ENCODE measurements at places on chromosomes 12 and 14.

- no peak for DNase-seq
Observed at GRCh38 chr12:131565267-131566015, 145.4 kb upstream of the SFSWAP start.

GRCh38 chr14:51682411-51682810 lies 30.7 kb downstream of the FRMD6 start:
- no peak for DNase-seq

DNA sequence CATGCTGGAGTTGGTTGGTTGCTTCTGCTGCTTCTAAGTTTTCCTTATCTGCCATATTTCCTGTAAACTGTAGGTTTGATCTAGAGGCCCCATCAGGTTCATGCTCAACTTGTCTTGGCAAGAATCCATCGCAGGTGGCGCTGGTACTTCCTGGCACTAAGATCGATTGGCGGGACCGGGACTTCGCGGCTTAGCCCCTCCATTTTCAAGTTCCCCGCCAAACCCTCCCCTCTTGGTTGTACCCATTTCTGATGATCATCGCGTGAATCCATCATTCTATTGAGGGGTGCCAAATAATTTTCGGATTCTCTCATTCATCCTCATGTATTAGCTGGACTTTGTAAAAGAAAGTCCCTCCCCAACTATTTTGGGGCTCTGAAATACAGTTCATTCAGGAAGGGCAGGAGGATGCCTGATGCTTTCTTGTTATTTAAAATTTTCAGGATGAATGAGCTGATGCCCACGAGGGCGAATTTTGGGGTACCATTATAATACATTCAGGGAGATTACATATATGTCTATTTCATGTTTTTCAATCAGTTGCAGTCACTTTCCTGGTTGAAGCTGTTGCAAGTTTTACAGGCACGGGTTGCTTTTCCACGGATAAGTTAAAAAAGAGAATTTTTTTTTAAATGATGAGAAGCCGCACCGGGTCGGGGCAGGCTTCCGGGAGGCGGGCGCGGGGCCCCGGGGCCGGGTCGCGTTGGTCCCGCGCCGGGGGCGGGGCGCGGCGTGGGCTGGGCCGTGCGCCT lies 395 bp upstream of the BRI3BP start:
- peak; percentile 87 for DNase-seq

DNA sequence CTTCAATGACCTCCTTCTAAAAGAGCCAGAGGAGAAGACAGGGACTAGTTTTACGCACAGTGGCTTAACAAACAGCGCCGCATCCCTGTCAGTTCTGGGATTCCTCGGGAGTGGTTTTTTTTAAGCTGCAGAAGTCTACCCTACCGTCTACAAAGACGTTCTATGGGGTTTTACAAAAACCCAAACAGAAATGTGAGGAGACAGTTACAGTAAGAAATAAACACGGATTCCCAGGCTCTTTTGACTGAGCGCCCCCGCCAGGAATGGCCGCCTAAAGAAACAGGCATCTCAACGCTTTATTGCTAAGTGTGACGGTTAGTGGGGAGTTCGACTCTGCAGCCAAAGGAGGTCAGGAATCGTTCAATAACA lies 484 bp downstream of the ALKBH1 start:
- DNase-seq, result peak; percentile 31

- DNase-seq, result no peak
Observed at GRCh38 chr12:10614056-10614370, 604 bp upstream of the MAGOHB start.

DNA sequence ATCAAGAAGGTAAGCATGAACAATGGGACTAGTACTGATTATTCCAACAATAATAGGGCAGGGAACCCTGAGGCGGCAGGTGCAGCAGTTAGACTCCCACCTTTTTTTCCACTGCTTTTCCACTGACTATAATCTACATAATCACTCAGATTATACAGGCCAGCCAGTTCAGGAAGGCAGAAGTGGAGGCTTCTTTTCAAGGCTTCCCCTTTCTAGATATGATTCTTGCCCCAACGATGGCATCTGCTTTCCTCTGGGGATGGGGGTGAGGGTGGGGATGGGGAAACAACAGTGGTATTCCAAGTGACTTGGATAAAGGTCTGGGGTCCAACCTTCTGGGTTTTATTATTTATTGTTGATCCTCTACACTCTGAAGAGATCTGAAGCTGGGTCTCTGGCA lies 331 bp downstream of the NCKAP1L start:
- no peak for DNase-seq

DNA sequence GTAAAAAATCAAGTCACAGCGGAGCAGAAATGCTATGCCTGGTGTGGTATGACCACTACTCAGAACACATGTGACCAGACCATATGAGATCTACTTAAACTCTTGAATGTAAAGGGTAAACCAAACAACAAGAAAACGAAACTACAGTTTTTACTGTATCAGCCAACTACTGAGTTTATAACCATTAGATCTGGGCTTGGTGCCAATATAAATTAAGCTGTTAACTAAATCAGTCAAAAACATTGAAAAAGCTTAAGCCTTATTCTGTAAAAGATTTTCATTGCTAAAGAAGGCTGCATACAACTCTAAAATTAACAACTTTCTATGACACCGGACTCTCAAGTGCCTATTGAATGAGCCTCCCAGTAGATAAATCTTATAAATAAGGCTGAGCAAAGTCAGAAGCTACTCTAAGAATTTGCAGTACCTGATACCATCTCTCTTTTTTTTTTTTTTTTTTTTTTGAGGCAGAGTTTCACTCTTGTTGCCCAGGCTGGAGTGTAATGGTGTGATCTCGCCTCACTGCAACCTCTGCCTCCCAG lies 35.4 kb downstream of the SPTLC2 start:
- no peak for DNase-seq

- no peak for DNase-seq
Observed at GRCh38 chr12:98869886-98870503, 224.9 kb downstream of the APAF1 start.

All from CD4-positive, alpha-beta T cell treated with Interleukin-6 for 4 hours (primary cell).